ENCODE measurements at places on chromosomes 2 and 18. TPM values are rescaled to one million over a fixed set of nuclear protein-coding genes. Genes with fewer than 3 reads are reported as not detected.

The REEP1 gene
- 0.59 TPM for total RNA-seq

The TRIM43 gene
- not detected for total RNA-seq

The CREG2 gene
- total RNA-seq: 0.03 TPM

The TTC31 gene
- total RNA-seq: 20.4 TPM

The MAP3K19 gene
- total RNA-seq: not detected

The PLGLB1 gene
- total RNA-seq: 0.33 TPM

The EML6 gene
- 1.0 TPM for total RNA-seq

The VWA3B gene
- 1.0 TPM for total RNA-seq

The LCT gene
- total RNA-seq: not detected

The PFN4 gene
- not detected for total RNA-seq

The CCNT2 gene
- 30.1 TPM for total RNA-seq

The LHCGR gene
- total RNA-seq: not detected

The DYNAP gene
- not detected for total RNA-seq

DNA sequence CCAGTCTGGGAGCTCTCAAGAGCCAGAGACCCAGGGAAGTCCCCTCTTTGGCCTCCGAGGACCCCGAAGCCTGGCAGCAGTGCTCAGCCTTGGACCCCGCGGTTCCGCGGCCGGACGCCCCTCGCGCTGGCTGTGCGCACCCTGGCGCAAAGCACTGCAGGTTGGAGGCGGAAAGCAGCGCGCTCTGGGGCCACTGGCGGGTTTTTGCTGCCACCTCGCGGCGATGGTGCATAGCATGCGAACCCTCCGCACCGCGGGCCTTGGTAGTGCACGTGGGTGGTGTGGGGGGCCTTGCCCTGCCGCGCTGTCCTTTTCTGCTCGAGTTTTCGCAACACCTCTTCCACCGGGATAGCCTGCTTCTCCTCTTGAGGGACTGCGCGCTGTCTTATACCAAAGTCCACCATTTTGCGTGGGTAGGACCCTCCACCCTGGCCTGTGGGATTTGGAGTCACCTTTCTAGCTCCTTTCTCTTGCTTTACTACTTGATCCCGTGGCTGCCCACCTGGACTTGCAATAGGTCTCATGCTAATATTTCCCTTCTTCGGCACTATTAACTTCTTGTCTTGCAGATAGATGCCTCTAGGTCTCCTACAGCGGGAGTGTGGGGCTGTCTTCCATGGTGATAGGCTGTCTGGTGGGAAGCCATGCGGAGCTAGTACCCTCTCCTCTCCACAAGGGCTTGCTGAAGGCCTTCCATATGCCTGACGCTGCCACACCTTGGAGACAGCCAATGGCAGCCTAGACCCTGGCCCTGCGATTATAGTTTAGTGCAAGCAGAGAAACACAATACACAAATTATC, 14.3 kb downstream of the SIX3 start:
- peak; percentile 93 for DNase-seq

- no peak for DNase-seq
These were observed 47.9 kb downstream of the MEMO1 start for GRCh38 chr2:31962757-31963361.

DNA sequence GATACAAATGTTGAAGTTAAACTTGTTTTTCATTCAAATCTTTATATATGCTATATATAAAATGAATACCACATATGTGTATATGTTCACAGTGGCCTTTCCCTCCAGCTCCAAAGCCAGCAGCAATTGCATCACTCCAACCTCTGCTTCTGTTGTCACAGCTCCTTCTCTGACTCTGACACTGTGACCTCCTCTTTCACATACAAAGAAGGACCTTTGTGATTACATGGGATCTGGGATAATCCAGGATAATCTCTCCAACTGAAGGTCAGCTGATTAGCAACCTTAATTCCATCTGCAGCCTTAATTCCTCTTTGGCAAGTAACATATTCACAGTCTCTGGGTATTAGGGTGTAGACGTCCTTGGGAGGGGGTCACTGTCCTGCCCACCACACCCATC, 8.4 kb downstream of the FLACC1 start:
- DNase-seq: no peak

DNA sequence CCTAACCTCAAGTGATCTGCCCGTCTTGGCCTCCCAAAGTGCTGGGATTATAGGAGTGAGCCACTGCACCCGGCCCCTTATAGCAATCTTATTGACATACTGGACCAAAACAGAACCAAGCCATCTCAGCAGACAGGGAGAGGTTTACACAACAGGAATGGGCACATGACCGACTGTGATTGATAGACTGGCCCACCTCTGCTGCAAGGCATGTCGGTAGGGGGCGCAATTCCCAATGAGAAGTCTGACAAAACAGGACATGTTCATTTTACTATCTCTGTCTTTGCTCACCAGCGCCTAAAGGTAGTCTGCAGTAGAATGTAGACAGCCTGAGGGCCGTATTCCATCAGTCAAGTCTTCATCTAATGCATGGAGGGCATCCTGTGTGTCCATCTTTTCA, 2.0 kb downstream of the LYPD6B start:
- DNase-seq: peak; percentile 76

GRCh38 chr2:172437419-172438341, 10.3 kb downstream of the ITGA6 start:
- no peak for DNase-seq

DNA sequence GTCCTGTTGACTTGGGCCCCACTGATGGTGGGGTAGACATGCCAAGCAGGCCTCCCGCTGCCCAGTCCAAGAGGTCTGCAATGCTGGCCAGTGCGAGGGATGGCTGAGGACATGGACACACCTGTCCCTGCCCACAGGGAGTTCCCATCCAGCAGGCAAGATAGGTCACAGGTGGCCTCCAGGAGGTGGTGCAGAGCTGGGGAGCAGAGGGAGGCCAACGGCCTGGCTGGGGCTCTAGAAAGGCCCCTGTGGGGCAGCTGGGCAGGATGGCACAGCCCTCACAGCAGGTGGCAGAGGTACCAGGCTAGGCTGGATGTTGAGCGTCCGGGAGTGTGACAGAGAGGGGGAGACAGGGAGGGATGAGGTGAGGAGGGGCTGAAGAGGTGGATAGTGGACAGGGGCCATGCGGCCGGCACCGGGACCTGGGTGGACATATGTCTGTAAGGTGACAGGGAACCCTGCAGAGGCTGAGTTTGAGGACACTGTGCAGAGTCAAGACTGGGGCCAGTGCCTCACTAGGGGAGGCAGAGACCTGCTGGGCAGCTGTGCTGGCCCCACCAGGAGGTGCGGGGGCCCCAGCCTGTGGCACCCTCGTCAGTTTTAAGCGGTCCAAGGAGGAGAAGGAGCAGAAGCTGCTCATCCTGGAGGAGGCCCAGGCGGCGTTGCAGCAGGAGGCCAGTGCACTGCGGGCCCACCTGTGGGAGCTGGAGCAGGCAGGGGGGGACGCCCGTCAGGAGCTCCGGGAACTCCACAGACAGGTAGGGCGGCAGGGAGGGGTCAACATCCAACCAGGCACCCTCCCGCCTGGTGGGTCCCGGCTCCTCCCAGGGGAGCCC, 34.3 kb upstream of the SNED1 start:
- peak; percentile 69 for DNase-seq

DNA sequence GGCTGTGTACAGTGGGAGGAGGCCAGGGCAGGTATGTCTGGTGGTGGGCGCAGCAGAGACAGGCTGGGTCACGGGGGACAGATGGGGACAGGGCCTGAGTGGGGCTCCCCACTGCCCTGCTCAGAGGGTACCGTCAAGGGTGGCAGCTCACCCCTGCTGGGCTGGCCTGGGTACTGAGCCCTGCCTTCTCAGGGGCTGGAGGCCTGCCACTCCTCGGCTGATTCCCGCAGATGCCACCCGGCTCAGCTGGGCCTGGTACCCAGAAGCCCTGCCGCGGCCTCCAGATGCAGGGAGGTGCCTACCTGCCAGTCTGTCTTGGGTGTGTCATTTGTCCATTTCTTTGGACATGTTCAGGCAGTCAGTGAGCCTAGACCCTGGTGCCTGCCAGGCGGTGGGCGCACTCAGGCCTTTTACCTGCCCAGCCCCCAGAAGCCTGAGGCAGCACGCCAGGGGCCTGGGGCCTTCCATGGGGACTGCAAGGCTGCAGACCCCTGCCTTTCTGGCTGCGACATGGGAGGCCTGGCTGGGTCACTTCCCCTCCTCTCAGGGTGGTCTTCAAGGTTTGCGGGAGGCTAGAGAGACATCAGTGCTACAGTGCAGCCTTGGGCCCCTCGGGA, 3.3 kb downstream of the SNORC start:
- DNase-seq: peak; percentile 26

GRCh38 chr18:76932026-76932819, 109.9 kb downstream of the ZNF236 start:
- no peak for DNase-seq

- no peak for DNase-seq
These were observed 137.6 kb upstream of the TTC39C start for GRCh38 chr18:23876921-23877320.

GRCh38 chr2:33484042-33484621, 7.7 kb downstream of the RASGRP3 start:
- no peak for DNase-seq

DNA sequence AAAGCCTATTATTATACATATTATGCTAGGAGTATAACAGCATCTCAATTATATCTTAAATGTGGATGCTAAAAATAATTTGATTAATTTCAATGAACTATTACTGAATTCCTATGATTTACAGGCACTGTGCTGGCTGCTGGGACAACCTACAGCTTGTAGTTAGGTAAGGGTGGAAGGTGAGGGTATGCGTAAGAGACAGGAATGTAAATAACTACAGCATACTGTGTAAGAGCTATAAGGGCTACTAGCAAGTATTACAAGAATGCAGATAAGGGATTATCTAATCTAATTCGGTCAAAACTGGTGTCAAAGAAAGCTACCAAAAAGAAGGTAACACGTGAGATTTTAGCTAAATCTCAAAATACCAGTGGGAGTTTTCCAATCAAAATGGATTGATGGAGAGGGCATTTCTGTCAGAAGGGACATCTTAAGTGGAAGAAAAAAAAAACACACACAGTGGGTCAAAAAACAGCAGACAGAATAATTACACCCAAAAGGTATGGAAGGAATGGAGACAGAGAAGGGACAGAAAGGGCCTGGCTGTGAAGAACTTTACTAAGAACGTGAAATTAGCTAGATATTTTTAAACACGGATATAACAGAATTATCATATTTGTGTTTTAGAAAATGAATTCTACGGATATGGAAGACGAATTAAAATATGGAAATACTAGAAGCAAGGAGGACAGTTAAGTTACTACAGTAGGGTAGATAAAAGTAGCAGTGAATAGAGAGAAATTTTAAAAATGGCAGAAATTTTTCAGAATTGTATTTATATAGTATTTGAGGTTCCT, 47.1 kb downstream of the STRN start:
- peak; percentile 24 for DNase-seq

DNA sequence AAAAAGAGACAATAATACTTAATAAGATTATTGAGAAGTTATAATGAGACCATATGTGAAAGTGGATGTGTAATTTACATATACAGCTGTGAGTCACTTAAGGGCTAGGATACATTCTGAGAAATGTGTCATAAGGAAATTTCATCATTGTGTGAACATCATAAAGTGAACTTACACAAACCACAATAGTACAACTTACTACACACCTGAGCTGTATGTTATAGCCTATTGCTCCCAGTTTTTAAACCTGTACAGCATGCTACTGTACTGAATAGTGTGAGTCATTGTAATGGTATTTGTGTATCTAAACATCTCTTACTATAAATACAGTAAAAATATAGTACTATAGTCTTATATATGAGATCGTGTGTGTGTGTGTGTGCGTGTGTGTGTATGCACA, 1420.3 kb upstream of the PIK3C3 start:
- DNase-seq: no peak

- DNase-seq: no peak
These were observed 51.5 kb upstream of the MGAT5 start for GRCh38 chr2:134202371-134202770.

DNA sequence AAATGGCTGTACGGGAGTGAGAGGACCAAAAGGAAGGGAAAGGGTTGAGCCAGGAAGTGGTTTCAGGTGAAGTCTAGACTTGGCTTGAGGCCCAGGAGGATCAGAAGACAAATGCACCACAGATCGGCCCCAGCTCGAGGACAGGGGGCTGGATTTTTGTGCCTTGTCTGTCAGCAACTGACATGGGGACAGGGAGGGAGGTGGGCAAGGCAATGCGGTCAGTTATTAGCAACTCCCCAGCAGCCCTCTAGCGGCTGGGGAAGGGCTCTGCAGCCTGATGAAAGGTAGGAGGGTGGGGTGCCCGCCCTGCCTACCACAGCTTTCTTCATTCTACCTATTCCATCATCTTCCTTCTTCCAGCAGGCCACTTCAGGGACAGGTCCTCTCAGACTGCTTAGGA, 50.0 kb downstream of the CPO start:
- peak; percentile 57 for DNase-seq

GRCh38 chr2:238438856-238439849, 12.4 kb downstream of the ASB1 start:
- no peak for DNase-seq

GRCh38 chr18:57210107-57210715, 63.3 kb downstream of the BOD1L2 start:
- DNase-seq: peak; percentile 62
